Temporal lobe (tissue), 4 donors: ENCODE measurements at places on chromosomes 2 and 18. TPM values are rescaled to one million over a fixed set of nuclear protein-coding genes. Genes with fewer than 3 reads are reported as not detected.

Gene HJURP
- 1.5 TPM for total RNA-seq

Gene CFC1
- 0.49 TPM for total RNA-seq

Gene SOX11
- 312 TPM for total RNA-seq

Gene MYOM1
- total RNA-seq, result 1.5 TPM

Gene MOB4
- 56.3 TPM for total RNA-seq

Gene ANKRD62
- total RNA-seq, result not detected

Gene HRH4
- not detected for total RNA-seq

Gene LYPD1
- 24.1 TPM for total RNA-seq
